Kidney (tissue), 22 donors: ENCODE measurements at places on chromosomes 2 and 18. TPM values are rescaled to one million over a fixed set of nuclear protein-coding genes. Genes with fewer than 3 reads are reported as not detected.
A peak's percentile ranks its signal among the peaks of the same experiment; 100 is the strongest.

GRCh38 chr18:55908901-55909366 is 320.9 kb upstream of the TCF4 start:
- DNase-seq: peak; percentile 52

ASNSD1 gene
- polyA plus RNA-seq: 36.5 TPM

DNA sequence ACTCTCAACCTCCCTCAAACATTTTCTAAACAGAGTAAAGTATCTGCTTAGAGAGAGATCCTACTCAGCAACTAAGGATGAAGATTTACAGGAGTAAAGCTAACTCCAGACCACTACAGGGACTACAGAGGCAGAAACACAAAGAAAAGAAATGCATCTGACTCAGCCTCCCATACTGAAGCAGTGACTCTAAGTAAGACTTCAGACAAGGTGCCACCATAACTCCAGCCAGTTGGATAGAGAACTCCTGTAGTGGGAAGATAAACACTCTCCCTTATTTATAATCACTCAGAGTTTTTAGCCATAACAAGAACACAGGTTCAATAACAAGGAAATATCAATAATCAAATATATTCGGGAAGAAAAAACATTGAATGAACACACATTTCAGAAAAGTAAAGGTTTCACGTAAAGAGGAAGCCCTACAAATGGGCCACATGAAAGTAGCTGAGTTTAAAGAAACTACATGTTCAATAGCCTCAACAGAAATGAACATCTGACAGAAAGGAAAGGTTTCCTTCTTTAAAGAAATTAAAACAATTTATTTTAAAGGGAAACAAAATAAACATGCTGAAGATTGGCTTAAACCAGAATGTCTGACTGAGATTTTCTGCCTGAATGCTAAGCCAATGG is 519.9 kb downstream of the KCNJ3 start:
- no peak for DNase-seq

SLC5A7 gene
- polyA plus RNA-seq: 0.75 TPM

DNA sequence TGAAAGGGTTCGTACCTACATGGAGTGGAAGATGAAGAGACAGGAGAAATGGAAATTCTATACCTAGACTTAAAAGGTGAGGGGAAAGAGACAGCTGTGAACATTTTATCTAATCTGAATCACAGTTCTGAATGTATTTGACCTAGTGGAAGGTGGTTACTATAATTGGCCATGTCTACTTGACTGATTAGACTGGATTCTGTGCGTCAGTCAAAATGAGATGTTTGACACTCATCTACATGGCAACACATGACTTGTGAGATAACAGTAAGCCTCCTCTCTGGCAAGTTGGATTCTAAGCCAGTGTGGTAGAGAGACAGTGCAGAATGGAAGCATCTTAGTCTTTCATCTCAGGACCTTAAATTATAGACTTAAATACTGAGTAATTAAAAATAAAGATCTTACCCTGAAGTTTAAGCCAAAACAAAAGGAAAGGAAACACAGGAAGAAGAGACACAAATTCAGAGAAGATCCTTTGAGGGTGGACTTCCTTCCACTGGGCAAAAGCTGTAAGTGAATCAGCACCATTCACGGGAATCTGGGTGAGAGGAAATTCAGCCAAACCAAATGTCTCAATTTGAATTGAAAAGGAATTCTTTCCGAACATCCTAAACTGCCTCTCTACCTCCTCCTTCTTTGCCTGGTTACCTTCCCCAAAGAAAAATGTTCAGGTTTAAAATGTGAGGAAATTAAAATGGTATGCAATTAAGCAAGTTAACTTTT is 121.6 kb downstream of the EHBP1 start:
- no peak for DNase-seq

DNA sequence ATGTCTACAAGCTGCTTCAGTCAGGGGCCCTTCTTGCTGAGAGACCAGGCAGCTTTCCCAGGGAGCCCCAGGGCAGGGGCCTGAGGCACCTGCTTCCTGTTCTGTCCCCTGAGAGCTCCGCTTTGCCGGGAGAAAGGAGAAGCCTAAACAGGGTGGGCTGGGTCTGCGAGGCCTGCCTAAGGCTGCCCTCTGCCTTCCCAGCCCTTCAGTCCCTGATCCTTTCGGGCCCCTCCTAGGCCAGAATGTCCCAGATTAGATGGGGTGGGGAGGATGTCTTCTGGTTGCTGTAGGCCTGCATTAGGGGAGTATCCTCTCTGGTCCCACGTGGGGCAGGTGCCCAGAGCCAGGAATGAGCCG is 72.4 kb downstream of the TGOLN2 start:
- no peak for DNase-seq
